HEK293T (cell line): ENCODE measurements at places on chromosomes 4 and X.

- no peak for DNase-seq
These were observed 114.7 kb downstream of the TRAPPC11 start for GRCh38 chr4:183773790-183774189.

GRCh38 chrX:67543818-67544217 lies at the start of gene AR:
TSS of gene AR (plus strand) at chrX:67544021. CDS start at chrX:67545147, 1,126 bp downstream.
- no peak for DNase-seq

DNA sequence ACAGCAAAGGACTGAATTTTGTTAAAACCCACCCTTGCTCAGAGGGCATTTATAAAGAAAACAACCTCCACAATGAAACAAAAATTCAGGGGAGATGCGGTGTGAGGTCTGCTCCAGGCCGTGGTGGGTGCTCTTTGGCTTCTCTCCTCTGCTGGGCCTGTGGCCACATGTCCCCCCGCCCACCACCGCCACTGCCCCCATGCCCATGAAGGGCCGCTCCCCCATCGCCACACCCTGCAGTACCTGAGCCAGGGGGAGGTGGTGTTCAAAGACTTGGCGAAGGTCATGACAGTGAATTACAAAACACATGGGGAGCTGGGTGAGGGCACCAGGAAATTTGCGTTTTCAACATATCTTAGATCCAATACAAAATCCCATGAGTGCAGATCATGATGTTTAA lies 14.2 kb upstream of the CFAP299 start:
- no peak for DNase-seq

- DNase-seq = no peak
These were observed 7.7 kb upstream of the CSTF2 start for GRCh38 chrX:100812216-100813158.

DNA sequence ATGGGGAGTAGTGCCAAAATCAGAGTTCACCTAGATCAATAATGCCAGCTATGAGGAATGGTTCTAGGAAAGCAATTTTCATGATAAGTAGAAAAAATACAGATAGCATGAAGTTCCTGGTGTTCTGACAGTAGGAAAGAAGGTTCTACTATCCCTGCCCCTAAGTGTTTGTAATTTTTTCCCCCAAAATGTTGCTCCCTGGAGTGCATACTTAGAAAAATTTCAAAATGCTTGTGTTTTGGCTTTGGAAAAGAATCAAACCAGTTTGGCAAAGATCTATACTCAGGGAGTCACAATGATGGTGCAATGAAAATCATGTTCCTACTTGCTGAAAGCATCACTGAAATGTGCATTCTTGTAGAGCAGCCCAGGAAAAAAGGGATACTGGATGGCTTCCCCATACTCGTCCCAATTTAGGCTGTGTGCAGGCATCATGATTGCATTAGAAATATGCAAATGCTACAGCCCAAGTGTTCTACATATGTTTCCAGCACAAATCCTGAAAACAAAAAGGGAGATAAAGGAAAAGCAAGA lies 74.7 kb downstream of the LPAR4 start:
- DNase-seq = no peak

DNA sequence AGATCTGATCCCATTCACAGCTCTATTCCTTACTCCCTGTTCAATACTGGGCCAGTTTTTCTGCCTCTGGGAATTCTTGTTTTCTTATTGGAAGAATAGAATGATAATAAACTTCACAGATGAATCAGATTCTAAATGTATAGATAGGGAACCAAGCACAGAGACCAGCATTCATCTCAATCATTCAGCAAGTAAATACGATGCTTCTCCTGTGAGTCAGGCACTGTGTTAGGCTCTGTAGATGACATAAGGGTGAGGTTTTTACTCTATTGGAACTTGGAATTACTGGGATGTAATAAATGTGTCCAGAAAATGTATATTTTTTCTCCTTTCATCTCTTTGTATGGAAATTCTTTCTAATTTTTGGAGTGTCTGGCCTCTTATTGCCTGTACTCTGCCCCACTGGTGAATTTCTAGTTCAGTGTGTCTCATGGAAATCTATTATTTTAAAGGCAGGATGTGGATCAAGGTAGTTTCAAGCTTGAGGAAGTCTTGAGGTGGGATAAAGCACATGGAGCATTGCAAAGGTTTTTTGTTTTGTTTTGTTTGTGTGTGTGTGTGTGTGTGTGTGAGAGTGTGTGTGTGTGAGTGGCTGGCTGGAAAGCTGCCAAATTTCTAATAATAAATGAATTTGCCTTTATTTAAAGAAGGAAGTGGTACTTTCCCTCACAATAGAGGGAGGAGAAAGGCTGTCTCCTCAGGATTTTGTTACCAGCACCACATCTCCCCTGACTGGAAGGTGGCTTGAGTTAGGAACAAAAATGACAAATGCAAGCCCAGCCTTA lies 117.9 kb upstream of the HS3ST1 start:
- no peak for DNase-seq

DNA sequence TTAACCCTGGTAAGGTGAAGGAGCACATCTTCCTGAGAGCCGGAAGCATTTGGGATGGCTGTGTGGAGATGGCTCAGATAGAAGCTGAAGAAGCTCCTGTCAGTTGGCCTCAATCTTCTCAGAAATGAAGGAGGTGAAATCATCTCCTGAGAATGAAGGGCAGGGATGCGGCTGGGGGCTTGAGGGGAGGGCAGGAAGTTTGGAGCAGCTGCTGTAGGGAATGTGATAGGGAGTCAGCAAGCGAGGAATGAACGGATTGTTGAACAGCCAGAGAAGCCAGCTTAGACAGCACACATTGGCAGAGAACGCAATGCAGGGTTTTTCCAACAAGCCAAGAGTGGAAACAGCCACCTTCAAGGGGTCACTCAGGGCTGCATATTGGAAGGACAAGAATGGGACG lies 10.0 kb downstream of the KCNE5 start:
- DNase-seq = no peak
